ENCODE measurements at places on chromosomes 4 and X. TPM values are rescaled to one million over a fixed set of nuclear protein-coding genes. Genes with fewer than 3 reads are reported as not detected.
A peak's percentile ranks its signal among the peaks of the same experiment; 100 is the strongest.

GRCh38 chr4:155777971-155778735 is 19.3 kb downstream of the GUCY1B1 start:
- no peaks in the 10 kb centered on the region for H3K27me3 ChIP-seq
- DNase-seq: no peak
- H3K4me3 ChIP-seq: no peak overlapping the region
- peaks cover 6% of the 10 kb centered on the region for H3K36me3 ChIP-seq

GRCh38 chr4:133162941-133163340 is 13.8 kb downstream of the PCDH10 start:
- H3K4me3 ChIP-seq: no peak overlapping the region
- H3K36me3 ChIP-seq: 0 out of 2 replicates have a peak, but pooled peaks cover 3% of the 10 kb centered on the region
- no peak for DNase-seq
- H3K27ac ChIP-seq: peak overlapping the region; percentile 23

BEND2 gene
- total RNA-seq: not detected

- H3K4me1 ChIP-seq: peaks cover 17% of the 10 kb centered on the region
- no peak overlapping the region for H3K27ac ChIP-seq
- peaks cover 4% of the 10 kb centered on the region for H3K36me3 ChIP-seq
Observed at GRCh38 chr4:71095545-71095944, 102.1 kb downstream of the DCK start.

TMEM271 gene
- total RNA-seq: 0.31 TPM

ZNF630 gene
- total RNA-seq: 2.1 TPM

GRCh38 chr4:53455766-53456165 is 78.3 kb downstream of the FIP1L1 start:
- no peaks in the 10 kb centered on the region for H3K27me3 ChIP-seq
- H3K27ac ChIP-seq: no peak overlapping the region
- H3K36me3 ChIP-seq: peaks cover 46% of the 10 kb centered on the region
- H3K4me3 ChIP-seq: no peak overlapping the region
- H3K4me1 ChIP-seq: peaks cover 2% of the 10 kb centered on the region

SCD5 gene
- 4.9 TPM for total RNA-seq

PRR32 gene
- not detected for total RNA-seq

CCKAR gene
- total RNA-seq: not detected

MSX1 gene
- total RNA-seq: 0.62 TPM

XPNPEP2 gene
- 0.07 TPM for total RNA-seq

GRCh38 chrX:130539721-130540321 is 138.0 kb downstream of the RBMX2 start:
- H3K36me3 ChIP-seq: no peaks in the 10 kb centered on the region
- no peak overlapping the region for H3K27ac ChIP-seq
- no peaks in the 10 kb centered on the region for H3K4me1 ChIP-seq
- no peak overlapping the region for H3K4me3 ChIP-seq

CD38 gene
- total RNA-seq: 0.37 TPM

DLG3 gene
- 46.3 TPM for total RNA-seq

- H3K27me3 ChIP-seq: no peaks in the 10 kb centered on the region
- no peaks in the 10 kb centered on the region for H3K36me3 ChIP-seq
- H3K27ac ChIP-seq: peak overlapping the region; percentile 97
- H3K4me3 ChIP-seq: peak overlapping the region; percentile 38
- peaks cover 51% of the 10 kb centered on the region for H3K4me1 ChIP-seq
Observed at GRCh38 chrX:39773150-39773549, 324.6 kb downstream of the BCOR start.

TBC1D25 gene
- 7.5 TPM for total RNA-seq

DNA sequence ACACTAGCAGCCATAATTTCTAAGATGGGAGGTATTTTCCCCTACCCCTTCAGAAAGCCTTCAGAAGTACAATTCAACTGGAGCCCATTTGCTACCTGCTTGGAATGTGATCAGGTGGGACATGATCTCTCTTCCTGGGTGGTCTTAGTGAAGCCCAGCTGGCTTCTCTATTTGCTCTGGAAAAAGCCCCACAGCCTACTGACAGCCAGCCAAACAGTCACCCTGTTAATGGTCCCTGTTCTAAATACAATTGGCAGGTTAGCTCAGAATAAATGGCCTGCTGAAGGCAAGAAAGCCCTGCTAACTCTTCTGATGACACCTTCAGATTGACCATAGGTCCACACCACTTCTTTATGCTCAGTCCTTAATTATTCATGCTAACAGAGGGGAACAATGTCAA is 39.9 kb downstream of the HS6ST2 start:
- no peaks in the 10 kb centered on the region for H3K27me3 ChIP-seq
- H3K27ac ChIP-seq: no peak overlapping the region
- H3K4me3 ChIP-seq: no peak overlapping the region
- DNase-seq: no peak

GAGE13 gene
- not detected for total RNA-seq

DNA sequence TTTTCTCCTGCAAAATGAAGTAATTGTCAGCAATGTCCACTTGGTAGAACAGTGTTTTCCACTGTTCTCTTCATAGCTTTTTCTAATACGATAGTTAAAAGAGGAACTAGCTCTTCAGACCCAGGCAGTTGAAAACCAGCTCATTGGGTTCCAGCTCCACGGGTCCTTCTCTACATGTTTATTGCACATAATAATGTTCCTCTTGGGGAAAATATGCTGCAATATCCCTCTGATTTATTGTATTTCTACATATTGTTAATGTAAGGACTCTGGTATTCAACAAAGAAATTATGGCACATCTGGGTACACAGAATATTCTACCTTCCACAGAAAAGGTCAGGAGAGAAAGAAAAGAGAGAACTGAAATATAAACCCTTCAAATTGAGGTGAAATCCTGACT is 473.4 kb downstream of the TRIML1 start:
- 0 out of 2 replicates have a peak, but pooled peaks cover 3% of the 10 kb centered on the region for H3K4me1 ChIP-seq
- H3K4me3 ChIP-seq: no peak overlapping the region
- no peak overlapping the region for H3K27ac ChIP-seq
- no peaks in the 10 kb centered on the region for H3K36me3 ChIP-seq
- H3K27me3 ChIP-seq: no peaks in the 10 kb centered on the region

Measured in WTC11 (cell line).